ENCODE measurements at places on chromosomes 11 and 22.

DNA sequence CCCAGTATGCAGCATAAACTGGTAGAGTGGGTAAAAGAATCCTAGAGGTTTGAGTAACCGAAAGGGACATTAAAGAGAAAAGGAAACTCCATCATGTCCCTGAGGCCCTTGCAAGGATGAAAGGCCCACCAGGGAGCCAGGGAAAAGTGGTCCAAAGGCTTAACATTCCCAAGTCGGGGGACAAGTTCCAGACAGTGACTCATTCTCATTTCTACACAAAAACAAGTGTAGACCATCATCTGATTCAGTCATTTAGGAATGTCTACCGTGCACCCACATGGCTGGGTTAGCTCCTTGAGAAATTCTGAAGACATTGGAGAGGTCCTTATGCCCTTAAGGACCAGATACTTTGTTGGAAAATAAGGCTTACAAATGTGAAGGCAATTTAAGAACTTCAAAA is 4.8 kb upstream of the NOX4 start:
- no peak for DNase-seq

GRCh38 chr11:111604392-111605009 is 2.3 kb downstream of the SIK2 start:
- DNase-seq = peak; percentile 70

DNA sequence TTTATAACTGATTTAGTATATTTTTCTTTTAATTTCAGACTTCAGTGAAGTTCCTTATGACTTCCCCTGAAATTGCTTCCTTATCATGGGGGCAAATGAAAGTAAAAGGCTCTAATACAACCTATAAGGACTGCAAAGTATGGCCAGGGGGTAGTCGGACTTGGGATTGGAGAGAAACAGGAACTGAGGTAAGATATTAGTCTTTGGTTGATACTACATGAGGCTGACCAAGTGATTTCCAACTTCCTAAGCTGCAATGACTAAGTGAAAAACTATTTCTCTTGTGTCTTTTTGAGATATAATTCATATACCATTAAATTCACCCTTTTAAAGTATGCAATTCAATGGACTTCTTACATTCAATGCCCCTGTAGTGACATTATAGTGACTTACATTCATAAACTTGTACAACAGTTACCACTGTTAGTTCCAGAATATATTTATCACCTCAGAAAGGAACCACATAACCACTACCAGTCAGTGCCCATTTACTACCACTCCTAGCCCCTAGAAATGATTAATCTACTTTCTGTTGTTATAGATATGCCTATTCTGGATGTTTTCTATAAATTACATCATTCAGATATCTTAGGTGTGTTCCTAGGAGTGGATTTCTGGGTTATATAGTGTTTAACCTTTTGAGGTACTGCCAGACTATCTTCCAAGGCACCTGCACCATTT is 21.6 kb downstream of the AAMDC start:
- no peak for DNase-seq

- DNase-seq = no peak
Measured at GRCh38 chr11:115224551-115224950, 279.7 kb downstream of the CADM1 start.

DNA sequence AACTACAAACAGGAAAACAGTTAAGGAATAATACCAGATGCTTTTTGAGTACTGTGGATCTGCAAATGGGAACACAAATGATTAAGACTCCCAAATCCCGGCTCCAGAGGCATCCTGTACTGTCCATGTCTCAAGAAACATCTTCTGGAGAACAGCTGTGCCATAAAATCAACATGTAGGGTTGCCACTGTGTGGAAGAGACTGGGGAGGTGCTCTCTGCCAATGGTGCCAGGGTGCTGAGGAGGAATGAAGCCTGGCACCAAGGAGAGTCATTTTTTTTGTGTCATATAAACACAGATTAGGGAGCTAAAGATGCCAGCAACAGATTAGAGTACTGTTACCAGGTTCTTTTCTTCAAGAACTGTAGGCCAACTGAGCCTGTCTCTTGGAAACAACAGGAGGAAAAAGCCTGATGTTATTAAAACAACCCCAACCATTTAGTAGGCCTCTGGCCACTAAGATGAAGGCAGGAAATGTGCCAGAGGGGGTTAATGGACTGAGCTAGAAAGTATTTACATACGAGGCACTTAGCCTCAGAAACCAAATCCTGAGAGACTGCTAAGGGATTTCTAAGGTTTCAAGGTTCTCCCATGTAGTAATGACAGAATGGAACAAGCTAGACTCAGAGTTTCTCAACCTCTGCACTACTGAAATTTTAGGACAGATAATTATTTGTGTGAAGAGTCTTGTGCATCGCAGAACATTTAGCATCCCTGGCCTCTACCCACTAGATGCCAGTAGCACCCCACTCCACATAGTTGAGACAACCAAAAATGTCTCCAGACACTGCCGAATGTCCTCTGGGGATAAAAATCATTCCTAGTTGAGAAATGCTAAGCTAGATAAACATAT is 54.6 kb upstream of the CHRM4 start:
- DNase-seq = no peak

DNA sequence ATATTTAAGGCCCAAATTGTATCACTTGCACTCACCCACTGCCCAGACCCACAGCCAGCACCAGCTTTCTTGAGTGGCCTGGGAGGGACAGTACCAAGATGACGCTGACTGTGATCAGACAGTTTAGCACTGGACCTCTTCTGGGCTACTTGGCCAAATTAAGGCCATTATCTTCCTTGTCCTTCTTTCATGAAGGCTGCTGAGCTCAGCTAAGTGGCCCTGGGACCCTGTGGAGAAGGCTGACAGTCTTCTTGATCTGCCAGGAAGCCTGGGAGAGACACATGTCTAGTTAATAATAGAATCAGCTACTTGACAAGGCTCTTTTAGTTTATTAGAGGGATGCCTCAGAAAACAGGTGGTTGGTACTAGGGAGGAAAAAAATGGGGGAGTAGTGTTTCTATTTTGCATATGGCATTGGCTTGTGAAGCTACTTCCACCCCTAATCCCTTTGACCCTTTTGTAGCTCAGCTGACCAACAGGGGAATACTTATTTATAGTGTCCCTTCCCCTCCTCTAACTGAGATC is 127.9 kb upstream of the NTM start:
- no peak for DNase-seq

- no peak for DNase-seq
Measured at GRCh38 chr11:34154059-34154875, 48.8 kb downstream of the NAT10 start.

DNA sequence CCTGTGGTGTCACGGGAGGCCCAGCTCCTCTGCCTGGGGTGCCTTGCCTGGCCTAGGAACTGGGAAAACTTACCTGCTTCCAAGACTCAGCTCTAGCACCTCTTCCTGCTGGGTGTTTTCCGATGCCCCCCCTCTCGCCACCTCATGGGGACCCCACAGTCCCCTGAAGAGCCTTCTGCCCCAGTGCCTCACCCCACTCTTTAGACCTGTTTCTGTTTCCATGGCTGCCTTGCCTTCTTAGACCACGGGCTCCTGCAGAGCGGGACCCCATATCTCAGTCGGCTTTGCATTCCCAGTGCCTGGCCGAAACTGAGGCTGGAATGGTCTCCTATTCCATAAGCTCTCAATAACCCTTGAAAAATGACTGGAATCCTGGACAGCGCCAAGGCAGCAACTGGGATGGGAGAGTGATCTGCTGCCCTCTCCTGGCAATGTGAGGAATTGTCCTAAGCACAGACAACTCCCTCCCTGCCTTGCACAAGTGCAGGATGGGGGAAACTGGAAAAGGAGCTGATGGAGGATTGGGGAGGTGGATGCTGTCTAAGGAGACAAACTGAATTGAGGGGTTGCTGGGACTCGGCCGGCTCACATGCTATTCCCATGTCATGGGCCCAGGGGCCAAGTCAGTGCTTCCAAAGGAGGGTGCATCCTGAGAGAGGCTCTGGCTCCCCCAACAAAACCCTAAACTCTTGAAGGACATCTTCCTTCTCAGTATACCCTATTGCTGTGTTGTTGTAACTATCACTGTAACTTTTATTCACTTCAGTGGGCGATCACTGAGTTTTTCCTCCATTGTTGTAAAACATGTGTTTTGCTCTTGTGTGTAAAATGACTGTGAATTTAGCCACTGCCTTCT is 26.6 kb upstream of the IL17RA start:
- peak; percentile 56 for DNase-seq

- no peak for DNase-seq
Measured at GRCh38 chr11:32262367-32262766, 171.5 kb downstream of the RCN1 start.

- DNase-seq = no peak
Measured at GRCh38 chr22:25027043-25027906, 74.8 kb downstream of the KIAA1671 start.

DNA sequence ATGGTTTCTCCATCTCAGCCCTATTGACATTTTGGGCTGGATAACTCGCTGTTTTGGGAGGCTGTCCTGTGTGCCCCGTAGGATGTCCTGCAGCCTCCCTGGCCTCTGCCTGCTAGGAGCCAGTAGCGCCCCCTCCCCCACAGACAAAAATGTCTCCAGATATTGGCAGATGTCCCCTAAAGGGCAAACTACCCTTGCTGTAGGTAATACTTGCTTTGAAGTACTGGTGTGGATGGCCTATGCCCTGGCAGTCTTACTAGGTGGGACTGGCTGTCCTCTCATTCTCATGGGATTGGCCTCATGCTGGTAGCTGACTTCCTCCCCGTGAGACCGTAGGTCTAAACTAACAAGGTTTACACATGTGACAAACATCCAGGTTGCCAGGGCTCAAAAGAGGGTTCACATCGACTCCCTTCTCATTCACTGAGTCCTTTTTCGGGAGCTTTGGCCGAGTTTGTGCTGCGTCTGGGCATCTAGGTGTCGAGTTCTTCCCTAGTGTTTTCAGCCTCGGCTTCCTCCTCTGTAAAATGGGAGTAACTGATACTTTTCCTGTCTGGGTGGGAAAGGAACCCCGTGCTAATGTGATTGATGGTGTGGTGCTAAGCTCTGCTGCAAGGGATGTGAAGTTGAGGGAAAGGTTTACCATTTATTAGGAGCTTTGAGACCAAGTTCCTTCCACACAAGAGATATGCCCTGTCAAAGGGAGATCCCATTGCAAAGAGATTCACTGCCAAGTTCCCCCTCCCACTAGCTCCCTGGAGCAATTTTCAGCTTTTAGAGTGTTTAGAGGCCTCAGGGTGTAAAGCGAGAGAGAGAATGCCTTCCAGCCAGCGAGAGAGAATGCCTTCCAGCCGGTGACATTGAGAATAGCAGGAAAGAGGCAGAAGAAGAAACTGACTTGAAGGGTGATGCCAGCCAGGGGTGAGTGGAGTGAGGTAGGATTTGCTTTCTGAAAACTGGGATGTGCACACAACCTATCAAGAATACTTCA is 17.0 kb downstream of the PTPRJ start:
- DNase-seq = no peak

DNA sequence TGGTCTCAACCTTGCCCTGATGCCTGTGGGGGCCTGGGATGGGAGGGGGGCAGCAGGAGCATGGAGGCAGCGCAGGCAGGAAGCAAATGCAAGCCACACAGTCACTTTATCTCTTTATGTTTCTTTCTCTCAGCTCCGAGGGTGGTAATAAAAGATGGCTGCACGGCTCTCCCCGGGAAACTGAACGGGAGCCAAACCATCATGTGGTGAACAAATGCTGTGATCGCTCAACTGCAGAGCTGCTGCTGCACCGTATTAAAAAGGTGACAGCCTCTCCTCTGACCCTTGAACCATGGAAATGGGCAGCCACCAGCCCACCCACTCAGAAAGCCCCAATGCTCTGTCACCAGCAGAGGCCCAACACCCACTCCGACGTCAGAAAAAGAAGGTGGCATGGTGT is 110.0 kb downstream of the TIMP3 start:
- DNase-seq = no peak

GRCh38 chr11:111502611-111503010 is 9.6 kb downstream of the BTG4 start:
- no peak for DNase-seq

GRCh38 chr22:26169315-26170111 is at the start of gene SEZ6L:
TSS of gene SEZ6L (plus strand) at chr22:26169462. CDS start at chr22:26169670, 208 bp downstream.
- DNase-seq = no peak

GRCh38 chr11:131957875-131958274 is 587.5 kb downstream of the NTM start:
- no peak for DNase-seq

GRCh38 chr22:37274380-37274862 is 7.9 kb upstream of the CYTH4 start:
- no peak for DNase-seq

GRCh38 chr11:120681434-120682331 is 170.1 kb downstream of the GRIK4 start:
- DNase-seq = no peak

GRCh38 chr11:114440121-114440860 is 1.0 kb downstream of the REXO2 start:
- DNase-seq = no peak

- DNase-seq = no peak
Measured at GRCh38 chr11:120709808-120710207, 198.3 kb downstream of the GRIK4 start.

DNA sequence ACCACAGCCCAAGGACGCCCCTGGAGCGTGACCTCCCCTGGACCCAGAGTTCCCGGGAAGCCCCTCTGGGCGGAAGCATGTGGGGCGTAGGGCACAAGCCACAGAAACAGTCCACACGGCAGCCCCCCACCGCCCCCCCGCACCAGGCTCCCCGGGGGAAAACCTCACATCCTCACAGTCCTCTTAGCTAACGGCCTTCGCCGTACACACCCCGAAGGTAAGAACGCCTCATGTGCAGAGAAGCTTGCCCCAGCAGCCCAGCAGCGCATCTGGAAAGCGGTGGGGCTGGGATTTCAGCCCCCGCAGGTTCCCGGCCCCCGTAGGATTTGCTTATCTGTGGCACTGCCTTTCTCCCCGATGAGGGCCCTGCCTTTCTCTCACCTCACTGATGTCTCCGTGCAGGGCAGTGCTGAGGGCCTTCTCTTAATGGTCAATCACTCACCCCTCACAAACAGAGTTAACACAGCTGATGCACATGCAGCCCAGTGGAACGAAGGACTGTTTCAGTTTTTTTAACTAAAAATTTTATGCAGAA is 309.2 kb downstream of the BRD1 start:
- no peak for DNase-seq

GRCh38 chr11:2519862-2520735 is 75.3 kb downstream of the KCNQ1 start:
- DNase-seq = no peak

DNA sequence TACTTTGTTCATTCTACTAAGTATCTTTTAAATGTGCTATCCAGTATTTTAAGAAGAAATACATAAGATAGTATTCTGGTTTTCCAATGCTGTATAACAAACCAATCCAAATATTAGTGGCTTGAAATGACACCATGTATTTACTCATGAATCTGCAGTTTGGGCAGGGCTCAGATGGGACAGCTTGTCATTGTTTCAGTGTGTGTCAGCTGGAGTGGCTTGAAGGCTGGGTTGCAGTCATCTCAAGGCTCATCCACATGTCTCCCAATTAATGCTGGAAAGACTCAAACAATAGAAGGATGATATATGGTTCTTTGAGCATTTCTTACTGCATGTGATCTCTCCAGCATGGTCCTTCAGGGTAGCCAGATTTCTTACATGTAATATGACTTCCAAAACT is 146.2 kb downstream of the ARHGAP42 start:
- DNase-seq = no peak

- DNase-seq = no peak
Measured at GRCh38 chr22:45053571-45053970, 43.8 kb upstream of the PHF21B start.

- DNase-seq = no peak
Measured at GRCh38 chr22:35725521-35725920, 7.8 kb downstream of the APOL5 start.

- no peak for DNase-seq
Measured at GRCh38 chr11:88212300-88212699, 37.1 kb upstream of the RAB38 start.
